Memory B cell (primary cell): ENCODE measurements at places on chromosomes 12 and 14.

DNA sequence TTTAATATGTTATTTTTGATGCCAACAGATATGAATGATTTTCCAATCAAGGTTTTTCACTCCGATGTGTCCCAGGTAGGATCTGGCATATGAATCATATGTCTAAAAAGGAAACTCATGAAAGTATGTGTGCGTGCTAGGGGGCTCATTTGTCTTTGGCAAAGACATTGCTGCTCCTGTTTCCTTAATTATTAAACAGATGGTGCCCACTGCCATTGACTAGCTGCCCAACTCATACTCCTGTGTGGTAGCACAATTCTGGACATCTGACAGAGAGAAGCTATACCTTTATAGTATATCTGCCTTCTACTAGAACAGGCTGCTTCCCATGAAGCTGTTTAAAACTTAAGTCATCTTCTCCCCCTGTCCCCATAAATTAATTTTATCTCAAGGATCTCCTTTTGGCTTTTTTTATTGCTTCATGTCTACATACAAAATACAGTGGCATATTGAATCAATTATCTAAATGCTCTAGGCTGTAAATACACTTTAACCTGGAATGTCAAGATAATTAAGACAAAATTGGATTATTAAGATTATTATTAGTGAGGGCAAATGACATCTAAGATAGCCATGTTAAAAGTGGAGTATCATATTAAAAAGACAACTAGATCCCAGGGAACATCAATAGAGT is 1.4 kb upstream of the PDE3A start:
- no peak for DNase-seq

DNA sequence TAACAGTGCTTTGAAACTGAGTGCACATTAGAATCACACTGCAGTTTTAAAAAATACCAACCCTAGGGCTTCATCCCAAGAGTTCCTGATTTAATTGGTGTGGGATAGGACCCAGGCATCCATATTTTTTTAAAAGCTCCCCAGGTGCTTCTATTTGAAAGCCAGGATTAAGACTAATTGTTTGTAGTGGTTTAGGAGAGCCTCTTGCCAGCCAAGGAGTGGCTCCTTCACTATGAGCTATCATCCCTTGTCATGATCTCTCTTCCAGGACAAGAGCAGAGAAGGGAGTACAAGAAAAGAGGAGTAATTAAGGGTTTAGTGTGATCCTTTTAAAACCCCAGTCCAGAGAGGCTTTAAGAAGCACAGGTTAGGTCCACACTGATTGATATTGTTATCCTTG is 178.0 kb downstream of the CAND1 start:
- DNase-seq: no peak

DNA sequence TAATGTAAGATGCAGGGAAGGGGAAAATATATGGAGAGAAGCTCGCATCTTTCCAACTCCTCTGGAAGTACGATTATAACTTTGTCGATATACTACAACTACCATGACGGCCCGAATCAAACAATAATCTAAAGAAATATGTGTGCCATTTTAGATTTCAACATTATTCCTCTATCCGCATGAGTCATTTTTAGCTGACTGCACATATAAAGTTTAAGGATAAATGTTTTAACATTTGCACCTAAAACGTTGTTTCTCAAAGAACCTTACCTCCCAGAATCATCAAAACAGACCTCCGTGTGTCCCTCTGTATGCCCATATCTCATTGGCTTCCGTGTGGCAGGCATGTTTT is 482 bp downstream of the WDHD1 start:
- no peak for DNase-seq

- peak; percentile 34 for DNase-seq
These were observed 2.5 kb downstream of the FUT8 start for GRCh38 chr14:65414961-65415589.

DNA sequence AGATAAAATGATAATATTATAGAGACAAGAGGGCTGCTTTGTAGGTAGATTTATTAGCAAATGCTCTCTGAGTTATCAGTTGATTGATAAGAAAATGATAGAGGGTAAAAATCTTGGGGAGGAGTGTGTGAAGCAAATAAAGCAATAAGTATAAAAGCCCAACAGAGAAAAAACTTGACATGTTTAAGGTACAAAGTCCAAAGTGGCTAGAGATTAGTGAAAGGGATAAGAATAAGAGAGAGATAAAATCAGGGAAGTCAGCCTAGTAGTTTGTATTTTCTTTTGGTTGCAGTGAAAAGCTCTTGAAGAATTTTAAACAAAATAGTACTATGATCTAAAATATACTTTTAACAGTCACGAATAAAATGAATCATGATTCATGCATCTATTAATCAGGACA is 246.2 kb upstream of the LRIG3 start:
- no peak for DNase-seq

GRCh38 chr14:101120641-101121507 is 217.4 kb upstream of the RTL1 start:
- peak; percentile 43 for DNase-seq

DNA sequence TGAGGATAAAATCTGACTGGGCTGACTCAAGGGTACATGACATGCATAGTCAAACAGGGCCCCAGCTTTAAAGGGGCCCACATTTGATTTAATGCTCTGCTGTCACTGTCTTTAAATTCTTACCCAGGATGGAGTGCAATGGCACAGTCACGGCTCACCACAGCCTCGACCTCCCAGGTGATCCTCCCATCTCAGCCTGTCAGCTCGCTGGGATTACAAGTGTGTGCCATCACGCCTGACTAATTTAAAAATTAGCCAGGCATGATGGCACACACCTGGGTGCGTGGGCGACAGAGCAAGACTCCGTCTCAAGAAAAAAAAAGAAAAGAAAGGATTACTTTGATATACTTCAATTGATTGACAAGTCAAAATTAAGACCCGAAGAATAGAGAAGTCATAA is 9.2 kb upstream of the PLBD1 start:
- no peak for DNase-seq

GRCh38 chr12:109020796-109021380 is at the start of gene SVOP:
TSS of gene SVOP (minus strand) at chr12:109021068. CDS start at chr12:109020868, 200 bp downstream.
- peak; percentile 17 for DNase-seq

DNA sequence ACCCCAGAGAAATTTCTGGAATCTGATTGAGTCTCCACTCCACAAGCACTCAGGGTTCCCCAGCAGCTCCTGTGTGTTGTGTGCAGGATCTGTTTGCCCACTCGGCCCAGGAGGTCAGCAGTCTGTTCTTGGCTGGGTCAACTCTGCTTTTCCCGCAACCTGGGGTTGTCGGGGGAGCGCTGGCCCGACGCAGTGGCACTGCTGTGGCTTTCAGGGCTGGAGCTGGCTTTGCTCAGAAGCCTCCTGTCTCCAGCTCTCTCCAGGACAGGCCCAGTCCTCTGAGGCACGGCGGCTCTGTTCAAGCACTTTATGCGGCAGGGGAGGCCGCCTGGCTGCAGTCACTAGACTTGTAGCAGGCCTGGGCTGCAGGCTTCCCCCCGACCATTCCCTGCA is 23.7 kb downstream of the P2RX4 start:
- no peak for DNase-seq

DNA sequence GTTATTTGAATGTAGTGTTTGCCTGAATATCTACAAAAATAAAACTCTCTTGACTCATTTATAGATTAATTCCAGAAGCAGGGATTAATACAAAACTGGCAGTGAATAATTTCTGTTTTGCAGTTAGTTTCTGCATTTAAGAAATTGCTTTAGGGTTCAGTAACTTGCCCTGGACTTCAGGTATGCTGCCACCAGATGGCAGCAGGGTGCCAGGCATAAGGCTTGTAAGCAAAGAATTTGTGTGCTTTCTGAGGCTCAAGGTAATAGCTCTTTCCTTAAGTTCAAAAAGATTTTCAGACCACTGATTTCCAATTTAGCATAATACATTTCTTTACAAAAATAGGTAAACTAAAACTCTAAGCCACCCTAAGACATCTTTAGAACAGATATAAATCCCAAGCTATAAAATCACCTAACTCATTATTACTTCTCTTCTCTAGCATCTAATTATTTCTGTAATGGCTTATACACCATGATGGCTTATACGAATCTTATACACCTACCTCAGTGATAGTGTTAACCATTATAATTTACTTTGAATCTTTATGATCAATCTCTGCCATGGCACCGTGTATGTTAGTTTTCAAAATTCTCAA is 398.3 kb downstream of the APAF1 start:
- peak; percentile 14 for DNase-seq

DNA sequence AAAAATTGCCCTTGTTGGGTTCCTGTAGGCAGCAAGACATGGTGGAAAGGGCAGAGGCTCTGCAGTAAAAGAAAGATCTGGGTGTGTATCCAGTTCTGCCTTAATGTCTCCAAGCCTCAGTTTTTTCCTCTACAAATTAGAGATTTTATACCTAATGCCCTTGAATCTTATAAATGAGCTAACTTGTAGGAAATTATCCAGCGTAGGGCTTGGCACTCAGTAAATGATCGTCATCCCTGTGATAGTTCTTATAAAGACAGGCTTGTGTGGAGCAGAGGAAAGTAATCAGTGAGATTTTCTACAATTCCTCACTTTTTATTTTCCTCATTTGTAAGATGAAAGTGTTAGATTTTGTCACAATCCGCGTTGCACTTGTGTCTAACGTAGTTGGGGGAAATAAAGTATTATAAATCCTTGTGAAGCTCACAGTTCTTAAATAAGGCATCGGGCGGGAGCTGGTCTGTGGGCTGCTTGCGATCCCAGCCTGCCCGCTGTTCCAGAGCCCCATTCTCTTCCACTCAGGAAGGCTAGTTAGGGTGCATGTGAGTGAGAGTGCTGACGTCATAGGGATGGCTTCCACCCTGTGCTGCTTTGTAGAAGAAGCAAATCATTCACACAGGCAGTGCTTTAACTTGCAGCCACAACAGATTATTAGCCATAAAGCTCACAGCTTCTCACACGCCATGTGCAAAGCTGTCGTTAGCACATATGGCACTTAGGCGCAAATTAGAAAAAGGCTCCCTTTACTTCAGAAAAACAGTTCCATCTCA is 87.6 kb downstream of the EML1 start:
- DNase-seq: no peak

DNA sequence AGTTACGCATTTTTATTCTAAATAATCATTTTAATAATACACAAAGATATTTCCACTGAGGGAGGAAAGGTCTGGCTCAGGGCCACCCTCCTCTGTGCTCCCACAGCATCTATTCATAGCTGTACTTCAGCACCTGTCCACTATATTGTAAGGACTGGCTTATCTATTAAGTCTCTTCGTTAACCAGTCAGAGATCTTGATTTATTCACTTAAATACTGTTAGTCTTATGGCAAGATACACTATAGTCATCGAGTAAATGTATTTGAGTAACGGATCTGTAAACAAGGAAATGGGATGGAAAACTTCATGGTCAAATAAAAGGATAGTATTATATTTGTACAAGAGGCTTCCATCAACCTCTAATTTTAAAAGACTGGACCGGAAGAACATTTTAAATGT is 54.6 kb downstream of the SPTLC2 start:
- DNase-seq: no peak

GRCh38 chr12:66683073-66683472 is 4.2 kb upstream of the GRIP1 start:
- DNase-seq: no peak

DNA sequence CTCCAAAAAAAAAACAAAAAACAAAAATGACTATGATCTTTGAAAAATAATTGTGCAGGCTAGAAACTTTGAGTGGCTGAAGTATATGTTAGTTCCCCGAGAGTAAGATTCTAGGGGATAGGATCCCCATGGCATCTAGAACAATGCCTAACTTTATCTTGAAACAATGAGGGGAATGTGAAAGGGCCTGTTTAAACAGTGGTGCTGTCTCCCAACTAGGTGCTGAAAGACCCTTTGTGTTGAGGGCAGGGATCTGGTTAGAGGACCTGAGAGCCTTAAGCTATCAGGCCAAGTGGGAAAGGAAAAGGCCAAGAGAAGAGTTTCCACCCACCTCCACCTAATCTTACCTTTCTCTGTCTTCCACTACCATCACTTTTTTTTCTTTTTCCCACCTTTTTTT is 6.8 kb upstream of the YLPM1 start:
- DNase-seq: no peak

DNA sequence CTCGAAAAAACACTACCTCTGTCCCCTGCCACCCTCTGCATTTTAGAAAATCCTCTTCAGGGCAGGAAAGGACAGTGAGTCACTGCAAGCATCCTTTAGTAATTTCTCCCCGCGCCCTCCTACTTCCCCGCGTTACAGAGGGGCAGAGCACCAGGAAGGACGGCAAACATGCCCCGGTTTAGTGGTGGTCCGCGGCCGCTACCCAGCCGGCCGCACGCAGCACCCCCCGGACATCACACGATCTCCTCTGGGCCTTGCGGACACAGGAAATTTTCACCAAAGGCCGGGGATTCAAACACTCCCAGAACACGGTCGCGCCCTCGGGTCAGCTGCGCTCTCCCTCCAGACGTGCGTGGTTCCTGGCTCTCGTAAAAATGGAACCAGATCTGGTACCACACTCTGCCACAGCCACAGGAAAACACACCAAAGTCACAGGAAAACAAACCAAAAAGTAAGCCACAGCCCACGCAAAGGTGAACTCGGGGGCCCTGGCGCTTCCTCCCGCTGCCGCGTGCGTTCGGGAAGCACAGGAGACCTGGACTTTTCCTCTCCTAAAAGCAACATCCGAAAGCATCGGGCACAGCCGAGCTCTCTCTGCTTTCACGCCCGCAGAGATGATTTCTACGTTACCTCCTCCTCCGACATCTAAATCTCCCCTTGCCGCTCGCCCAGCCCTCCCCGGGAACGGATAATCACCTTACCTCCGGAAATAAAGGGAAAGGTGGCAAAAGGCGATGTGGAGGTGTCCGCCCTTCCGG is 839 bp downstream of the SLC38A1 start:
- DNase-seq: peak; percentile 22

DNA sequence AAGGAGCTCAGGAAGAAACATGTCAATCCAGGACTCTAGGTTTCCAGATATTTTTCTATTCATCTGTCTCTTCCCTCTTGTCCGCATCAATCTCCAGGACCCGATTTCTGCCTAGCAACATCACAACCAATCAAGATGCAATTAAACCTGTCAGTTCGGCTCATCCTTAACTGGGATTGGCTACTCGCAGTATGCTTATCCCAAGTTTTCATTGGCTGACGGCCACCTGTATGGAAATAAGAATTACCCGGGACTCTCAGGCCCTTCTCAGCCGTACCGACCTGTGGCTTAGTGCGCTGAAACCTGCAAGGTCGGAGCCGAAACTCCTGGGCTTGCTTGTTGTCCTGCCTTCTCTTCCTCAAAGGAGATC is 20.4 kb upstream of the ATP5MC2 start:
- no peak for DNase-seq

DNA sequence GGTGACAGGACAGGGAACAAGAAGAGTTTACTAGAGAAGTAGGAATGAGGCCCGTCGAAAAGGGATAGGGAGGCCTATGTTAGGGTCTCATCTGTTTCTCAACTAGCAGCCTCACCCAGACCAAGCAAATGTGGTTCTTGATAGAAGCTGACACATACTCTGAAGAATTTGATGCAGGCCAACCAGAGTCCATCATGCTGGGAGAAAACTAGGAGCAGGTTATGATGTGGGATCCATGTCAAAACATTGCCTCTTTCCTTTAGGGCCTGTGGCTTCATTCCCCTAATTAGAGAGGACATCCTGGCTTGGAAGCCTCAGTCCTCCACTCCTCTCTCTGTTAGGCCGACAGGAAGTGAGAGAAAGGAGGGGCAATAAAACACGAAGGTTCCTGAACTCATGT is 122.8 kb downstream of the NTF3 start:
- DNase-seq: no peak
